ENCODE measurements at places on chromosomes 6 and 20. TPM values are rescaled to one million over a fixed set of nuclear protein-coding genes. Genes with fewer than 3 reads are reported as not detected.

CLVS2 gene
- polyA plus RNA-seq, result 0.20 TPM

PAK1IP1 gene
- 10.8 TPM for polyA plus RNA-seq

TINAG gene
- polyA plus RNA-seq, result 19.8 TPM

RNGTT gene
- polyA plus RNA-seq, result 3.0 TPM

MYL9 gene
- polyA plus RNA-seq, result 168 TPM

MTHFD1L gene
- 12.2 TPM for polyA plus RNA-seq

LTA gene
- not detected for polyA plus RNA-seq
